CD14-positive monocyte (primary cell): ENCODE measurements at places on chromosomes 16 and 17.

GRCh38 chr17:43892647-43892952, 14.7 kb downstream of the MPP2 start:
- DNase-seq, result no peak

GRCh38 chr17:79711715-79712305, 18.9 kb upstream of the ENPP7 start:
- DNase-seq, result no peak

- no peak for DNase-seq
Measured at GRCh38 chr17:80920441-80920840, 71.2 kb upstream of the CHMP6 start.

DNA sequence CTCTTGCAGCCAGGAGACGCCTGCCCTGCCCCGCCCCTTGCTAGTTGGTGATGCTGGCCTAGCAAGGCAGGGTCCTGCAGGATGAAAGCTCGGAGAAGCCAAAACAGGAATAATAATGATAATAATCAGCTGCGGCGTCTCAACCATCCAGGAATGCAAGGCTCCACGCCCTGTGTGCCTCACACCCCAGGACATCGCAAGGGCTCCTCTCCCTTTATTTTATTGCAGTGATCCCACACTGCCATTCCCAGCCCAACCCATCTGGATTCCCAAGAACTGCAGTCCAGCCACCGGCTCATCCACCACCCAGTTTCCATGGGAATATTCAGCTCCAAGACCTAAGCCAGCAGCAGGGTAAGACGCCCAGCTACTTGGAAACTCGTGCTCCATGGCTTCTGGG, 21.0 kb upstream of the ZNF652 start:
- DNase-seq, result no peak

DNA sequence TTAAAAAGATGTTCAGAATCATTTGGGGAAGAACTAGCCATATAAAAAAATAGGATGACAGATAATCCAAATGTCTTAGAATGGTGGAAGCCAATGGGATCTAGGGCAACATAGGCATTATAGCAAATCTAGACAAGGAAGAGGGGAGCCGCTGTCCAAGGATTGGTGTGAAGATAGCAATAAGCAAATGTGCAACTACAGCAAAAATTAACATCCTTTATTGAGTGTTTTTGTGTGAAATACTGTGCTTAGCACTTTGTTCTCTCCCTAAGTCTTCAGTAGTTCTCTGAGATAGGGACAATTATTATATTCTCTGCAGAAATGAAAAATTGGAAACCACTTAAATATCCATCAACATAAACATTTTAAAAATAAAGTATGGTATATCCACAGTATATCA, 177.0 kb downstream of the PHKB start:
- DNase-seq, result no peak

DNA sequence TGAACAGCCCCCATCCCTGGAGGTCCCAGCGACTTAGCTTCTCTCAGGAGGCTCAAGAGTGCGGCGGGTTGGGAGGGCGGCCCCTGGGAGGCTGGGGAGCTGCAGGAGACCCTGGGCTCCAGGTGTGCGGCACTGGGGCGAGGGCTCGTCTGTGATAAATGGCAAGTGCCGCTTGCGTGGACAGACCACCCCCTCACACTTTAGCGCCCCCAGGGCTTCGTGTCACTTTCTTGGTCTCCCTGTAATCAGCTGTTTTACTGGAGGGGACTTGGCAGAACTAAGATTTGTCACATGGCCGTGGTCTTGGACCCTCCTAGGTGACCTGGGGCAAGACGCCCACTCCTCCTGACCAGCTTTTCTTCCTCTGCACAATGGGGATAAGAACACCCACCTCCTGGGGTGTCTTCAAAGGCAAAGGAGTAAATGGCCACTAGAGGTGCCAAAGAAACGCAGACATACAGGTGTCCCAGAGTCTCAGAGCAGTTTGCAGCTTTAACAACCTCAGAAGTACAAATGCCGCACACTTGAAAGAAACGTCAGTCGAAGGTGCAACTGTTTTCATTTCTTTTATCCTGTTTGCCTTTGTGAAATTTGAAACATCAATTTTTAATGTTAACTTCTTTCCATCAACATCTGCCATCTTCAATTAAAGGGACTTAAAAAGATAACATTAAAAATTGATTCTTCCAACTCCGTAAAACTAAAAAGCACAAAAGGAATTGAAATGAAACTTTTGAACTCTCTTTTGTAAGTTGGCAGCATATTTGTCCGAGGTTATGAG, 946 bp downstream of the OSGIN1 start:
- peak; percentile 24 for DNase-seq

DNA sequence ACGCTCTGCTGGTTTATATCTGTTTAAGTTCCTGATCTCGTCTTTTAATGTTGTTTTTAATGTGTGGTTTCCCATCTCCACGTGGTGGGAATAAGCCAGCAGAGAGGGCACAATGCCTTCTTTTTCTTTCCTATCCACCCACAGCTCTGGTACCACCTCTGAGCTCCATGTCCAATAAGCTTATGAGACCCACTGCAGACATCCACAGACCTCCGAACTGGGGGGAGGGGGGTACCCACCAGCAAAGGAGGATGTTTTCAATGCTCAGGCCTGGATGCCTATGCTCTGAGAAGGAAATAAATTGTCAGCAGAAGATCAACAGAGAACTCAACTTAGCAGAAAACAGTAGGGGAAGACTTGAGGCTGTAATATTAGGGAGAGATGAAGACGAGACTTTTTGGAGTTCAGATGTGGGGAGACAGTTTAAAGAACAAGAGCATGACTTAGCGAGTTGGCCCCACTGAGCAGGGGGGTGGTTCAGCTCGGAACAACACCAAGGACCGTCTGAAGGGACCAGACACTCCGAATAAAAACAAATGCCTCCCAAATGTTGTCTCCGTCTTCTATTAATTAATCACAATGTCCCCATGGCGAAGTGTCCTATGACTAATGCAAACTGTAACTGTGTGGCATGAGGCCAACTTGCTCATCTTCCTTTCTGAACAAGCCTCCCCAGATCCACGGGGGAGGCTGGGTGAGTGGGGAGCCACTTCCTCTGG, 62.7 kb downstream of the GAS7 start:
- DNase-seq, result peak; percentile 96

GRCh38 chr16:14286368-14287230, 215.5 kb downstream of the MRTFB start:
- peak; percentile 25 for DNase-seq

DNA sequence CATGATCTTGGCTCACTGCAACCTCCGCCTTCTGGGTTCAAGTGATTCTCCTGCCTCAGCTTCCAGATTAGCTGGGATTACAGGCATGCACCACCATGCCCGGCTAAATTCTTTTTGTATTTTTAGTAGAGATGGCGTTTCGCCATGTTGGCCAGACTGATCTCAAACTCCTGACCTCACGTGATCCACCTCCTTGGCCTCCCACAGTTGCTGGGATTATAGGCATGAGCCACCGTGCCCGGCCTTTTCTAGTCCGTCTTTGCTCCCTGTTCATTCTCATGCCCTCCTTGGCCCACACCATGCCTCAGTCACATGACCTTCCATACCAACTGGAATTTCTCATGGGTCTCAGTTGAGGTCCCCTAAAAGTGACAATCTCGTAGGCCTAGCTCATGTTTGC, 86.9 kb downstream of the SNX29 start:
- no peak for DNase-seq

DNA sequence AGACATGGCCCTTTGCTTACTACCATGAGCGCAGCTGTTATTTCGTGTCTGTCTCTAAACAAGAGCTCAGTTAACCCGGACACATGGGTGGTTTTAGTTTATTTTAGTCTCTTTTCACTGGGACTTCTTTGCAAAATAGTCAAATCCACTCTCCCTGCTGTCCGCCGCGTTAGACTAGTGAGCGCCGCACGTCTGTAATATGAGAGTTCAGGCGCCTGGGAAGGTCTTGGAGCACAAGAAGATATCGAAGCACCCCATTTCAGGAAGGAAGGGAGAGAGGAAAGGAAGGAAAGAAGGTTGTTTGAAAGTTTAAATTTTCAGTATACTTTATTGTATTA, 111.0 kb upstream of the CHMP6 start:
- no peak for DNase-seq
